ENCODE measurements at places on chromosomes 13 and 19.
A peak's percentile ranks its signal among the peaks of the same experiment; 100 is the strongest.

- H3K4me3 ChIP-seq = peak overlapping the region; percentile 90
- peaks cover 15% of the 10 kb centered on the region for H3K36me3 ChIP-seq
- peak overlapping the region; percentile 98 for H3K27ac ChIP-seq
- H3K27me3 ChIP-seq = peaks cover 21% of the 10 kb centered on the region
- no peak for DNase-seq
Measured at GRCh38 chr19:58544591-58545285, 874 bp downstream of the TRIM28 start.

DNA sequence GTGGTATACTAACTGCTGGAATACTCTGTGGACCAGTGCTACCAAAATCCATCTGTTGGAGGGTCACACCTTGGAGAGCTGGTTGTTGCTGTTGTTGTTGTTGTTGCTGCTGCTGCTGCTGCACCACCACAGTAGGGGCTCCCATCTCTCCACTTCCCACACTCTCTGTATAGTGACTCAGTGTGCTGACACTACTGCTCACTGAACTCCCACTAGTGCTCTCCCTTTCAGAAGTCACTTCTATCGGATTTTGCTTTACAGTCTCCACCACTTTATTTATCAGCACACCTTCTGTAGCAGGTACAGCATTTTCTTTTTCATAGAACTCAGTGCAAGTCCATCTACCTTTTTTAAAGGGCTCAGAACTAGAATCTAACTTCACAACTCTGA lies 1.7 kb downstream of the TSC22D1 start:
- no peak for DNase-seq
- peaks cover 2% of the 10 kb centered on the region for H3K36me3 ChIP-seq

GRCh38 chr19:13951799-13952153 lies 533 bp upstream of the DCAF15 start:
- H3K36me3 ChIP-seq = peaks cover 7% of the 10 kb centered on the region
- H3K27me3 ChIP-seq = no peaks in the 10 kb centered on the region
- H3K27ac ChIP-seq = peak overlapping the region; percentile 91
- H3K4me3 ChIP-seq = peak overlapping the region; percentile 99
- no peak for DNase-seq
- H3K4me1 ChIP-seq = peaks cover 7% of the 10 kb centered on the region

- no peak overlapping the region for H3K27ac ChIP-seq
- DNase-seq = peak; percentile 18
- no peak overlapping the region for H3K4me3 ChIP-seq
- H3K4me1 ChIP-seq = peaks cover 3% of the 10 kb centered on the region
Measured at GRCh38 chr19:53772943-53773342, 51.2 kb downstream of the NLRP12 start.

DNA sequence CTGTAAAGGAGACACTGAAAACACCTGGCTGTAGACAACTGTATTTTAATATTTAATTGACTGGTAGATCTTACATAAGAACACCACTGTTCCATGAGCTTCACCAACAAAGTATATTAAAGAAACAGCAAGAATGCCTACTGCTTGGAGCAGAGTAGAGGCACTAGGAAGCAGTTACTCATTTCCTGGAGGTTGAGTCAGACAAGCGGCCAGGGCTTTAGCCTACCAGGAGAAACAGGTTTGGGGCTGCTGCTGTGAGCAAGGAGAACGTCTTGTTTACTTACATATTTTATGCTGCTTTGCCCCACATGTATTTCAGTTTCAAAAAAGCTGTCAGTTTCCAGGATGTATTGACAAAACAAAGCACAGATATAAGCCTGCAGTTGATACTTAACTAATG lies 33.4 kb downstream of the ALG5 start:
- no peak overlapping the region for H3K4me3 ChIP-seq
- no peak overlapping the region for H3K27ac ChIP-seq
- peaks cover 25% of the 10 kb centered on the region for H3K36me3 ChIP-seq
- DNase-seq = no peak

DNA sequence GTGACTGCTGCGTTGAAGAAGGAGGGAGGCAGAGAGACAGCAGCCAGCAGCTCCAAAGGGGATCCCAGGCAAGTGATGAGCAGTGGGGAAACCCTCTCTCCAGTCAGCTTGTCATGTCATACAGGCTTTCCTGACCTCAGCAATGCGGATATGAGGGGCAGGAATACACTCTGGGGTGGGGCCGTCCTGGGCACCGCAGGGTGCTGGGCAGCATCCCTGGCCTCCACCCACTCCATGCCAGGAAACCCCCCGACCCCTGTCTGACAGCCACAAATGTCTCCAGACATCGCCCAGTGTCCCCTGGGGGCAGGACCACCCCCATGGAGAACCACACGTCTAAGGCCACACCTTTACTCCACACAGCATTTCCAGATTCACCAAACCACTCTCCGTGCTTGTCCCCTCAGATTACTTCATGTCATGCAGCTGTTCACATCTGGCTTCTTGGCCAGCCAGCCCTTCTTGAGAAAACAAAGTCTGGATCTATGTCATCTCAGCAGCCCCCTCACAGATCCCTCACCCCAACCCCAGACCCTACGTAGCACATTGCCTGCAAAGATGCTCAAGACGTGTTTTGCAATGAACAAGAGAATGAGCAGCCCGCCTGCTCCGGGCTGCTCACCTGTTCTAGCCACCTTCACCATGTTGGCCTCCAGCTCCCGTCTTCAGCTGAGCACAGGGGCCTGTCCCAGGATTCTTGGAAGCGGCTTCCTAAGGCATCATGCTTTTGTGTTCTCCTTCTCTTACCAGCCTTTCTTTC lies 46.5 kb downstream of the RFX2 start:
- peaks cover 9% of the 10 kb centered on the region for H3K4me1 ChIP-seq
- no peak for DNase-seq
- no peak overlapping the region for H3K27ac ChIP-seq
- peaks cover 8% of the 10 kb centered on the region for H3K27me3 ChIP-seq
- H3K36me3 ChIP-seq = no peaks in the 10 kb centered on the region

- H3K27me3 ChIP-seq = peaks cover 2% of the 10 kb centered on the region
- H3K36me3 ChIP-seq = no peaks in the 10 kb centered on the region
- no peak overlapping the region for H3K27ac ChIP-seq
- no peaks in the 10 kb centered on the region for H3K4me1 ChIP-seq
- DNase-seq = no peak
Measured at GRCh38 chr13:75927183-75927669, 291.1 kb downstream of the LMO7 start.

- H3K4me3 ChIP-seq = no peak overlapping the region
- DNase-seq = no peak
- no peaks in the 10 kb centered on the region for H3K27me3 ChIP-seq
- H3K36me3 ChIP-seq = peaks cover 44% of the 10 kb centered on the region
Measured at GRCh38 chr19:30029721-30030510, 87.9 kb downstream of the URI1 start.

DNA sequence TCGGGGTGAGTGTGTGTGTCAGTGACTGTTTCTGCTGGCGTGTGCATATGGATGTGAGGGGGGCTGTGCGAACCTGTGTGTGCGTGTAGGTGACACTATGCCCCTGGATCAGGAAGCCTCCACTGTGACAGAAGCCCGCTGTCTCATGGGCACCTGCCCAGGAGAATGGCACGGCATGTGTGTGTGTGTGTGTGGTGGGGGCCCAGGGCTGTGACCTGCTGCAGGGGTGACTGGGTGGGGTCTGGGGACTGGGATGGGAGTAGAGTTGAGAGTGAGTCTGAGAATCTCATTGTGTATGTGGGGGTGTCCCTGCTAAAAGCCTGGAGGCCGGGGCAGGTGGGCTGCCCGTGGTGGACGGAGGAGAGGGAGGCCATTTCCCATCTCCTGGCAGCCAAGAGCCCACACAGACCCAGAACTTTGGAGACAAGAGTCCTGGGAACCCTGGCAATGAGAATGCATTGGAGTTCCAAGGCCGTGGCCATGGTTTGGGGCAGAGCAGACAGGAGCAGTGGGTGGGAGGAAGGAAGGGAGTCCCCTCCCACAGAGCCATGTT lies 6.4 kb upstream of the TPM4 start:
- H3K27me3 ChIP-seq = no peaks in the 10 kb centered on the region
- H3K36me3 ChIP-seq = no peaks in the 10 kb centered on the region
- no peak for DNase-seq
- H3K4me1 ChIP-seq = peaks cover 13% of the 10 kb centered on the region
- peak overlapping the region; percentile 65 for H3K4me3 ChIP-seq

DNA sequence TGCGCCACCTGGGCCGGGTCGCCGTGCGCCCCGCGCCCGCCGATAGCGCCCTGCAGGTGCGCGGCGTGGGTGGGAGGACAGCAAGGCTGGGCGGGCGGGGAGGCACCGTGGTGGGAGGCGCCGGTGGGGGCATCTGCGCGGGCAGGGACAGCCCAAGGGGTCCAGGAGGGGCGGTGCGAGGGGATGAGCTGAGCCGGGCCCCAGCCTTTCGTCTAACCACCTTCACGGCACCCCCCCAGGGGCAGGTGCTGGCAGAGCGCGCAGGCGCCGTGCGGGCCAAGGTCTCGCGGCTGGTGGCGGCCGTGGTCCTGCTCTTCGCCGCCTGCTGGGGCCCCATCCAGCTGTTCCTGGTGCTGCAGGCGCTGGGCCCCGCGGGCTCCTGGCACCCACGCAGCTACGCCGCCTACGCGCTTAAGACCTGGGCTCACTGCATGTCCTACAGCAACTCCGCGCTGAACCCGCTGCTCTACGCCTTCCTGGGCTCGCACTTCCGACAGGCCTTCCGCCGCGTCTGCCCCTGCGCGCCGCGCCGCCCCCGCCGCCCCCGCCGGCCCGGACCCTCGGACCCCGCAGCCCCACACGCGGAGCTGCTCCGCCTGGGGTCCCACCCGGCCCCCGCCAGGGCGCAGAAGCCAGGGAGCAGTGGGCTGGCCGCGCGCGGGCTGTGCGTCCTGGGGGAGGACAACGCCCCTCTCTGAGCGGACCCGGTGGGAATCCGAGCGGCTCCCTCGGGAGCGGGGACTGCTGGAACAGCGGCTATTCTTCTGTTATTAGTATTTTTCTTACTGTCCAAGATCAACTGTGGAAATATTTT lies 3.1 kb downstream of the KISS1R start:
- peak; percentile 79 for DNase-seq
- H3K27me3 ChIP-seq = no peaks in the 10 kb centered on the region
- no peaks in the 10 kb centered on the region for H3K36me3 ChIP-seq
- H3K4me1 ChIP-seq = peaks cover 18% of the 10 kb centered on the region
- peak overlapping the region; percentile 85 for H3K4me3 ChIP-seq
- peak overlapping the region; percentile 65 for H3K27ac ChIP-seq

- no peak overlapping the region for H3K4me3 ChIP-seq
- no peak overlapping the region for H3K27ac ChIP-seq
- H3K27me3 ChIP-seq = peaks cover 4% of the 10 kb centered on the region
- H3K36me3 ChIP-seq = peaks cover 2% of the 10 kb centered on the region
- H3K4me1 ChIP-seq = peaks cover 11% of the 10 kb centered on the region
Measured at GRCh38 chr19:51111606-51112005, 3.4 kb upstream of the CTU1 start.

- H3K4me1 ChIP-seq = peaks cover 8% of the 10 kb centered on the region
- H3K4me3 ChIP-seq = no peak overlapping the region
- no peak overlapping the region for H3K27ac ChIP-seq
- peaks cover 30% of the 10 kb centered on the region for H3K27me3 ChIP-seq
- DNase-seq = no peak
Measured at GRCh38 chr13:44421853-44422525, 48.4 kb downstream of the SERP2 start.

DNA sequence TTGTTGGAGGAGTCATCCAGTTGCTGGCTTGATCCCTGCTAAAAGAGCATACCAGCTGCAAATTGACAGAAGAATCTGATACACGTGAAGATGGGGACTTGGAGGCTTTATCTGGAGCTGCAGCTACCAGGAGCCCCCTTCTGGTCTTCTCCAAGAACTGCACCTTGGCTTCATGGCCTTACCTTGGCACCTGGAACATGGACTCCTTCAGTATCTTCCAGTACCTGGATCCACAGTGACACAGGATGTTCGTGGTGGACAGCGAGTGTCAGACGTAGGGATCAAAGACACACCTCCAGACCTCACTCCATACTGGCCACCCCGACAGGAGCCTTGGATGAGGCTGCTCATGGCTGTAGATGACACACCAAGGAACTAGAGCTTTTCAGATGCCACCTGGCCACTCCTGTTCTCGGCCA lies 9.9 kb upstream of the ACSBG2 start:
- H3K27me3 ChIP-seq = no peaks in the 10 kb centered on the region
- H3K36me3 ChIP-seq = no peaks in the 10 kb centered on the region
- H3K4me3 ChIP-seq = no peak overlapping the region
- DNase-seq = peak; percentile 66
- peaks cover 3% of the 10 kb centered on the region for H3K4me1 ChIP-seq

GRCh38 chr19:36060430-36060829 lies 5.7 kb downstream of the WDR62 start:
- no peaks in the 10 kb centered on the region for H3K36me3 ChIP-seq
- H3K4me1 ChIP-seq = peaks cover 1% of the 10 kb centered on the region
- H3K4me3 ChIP-seq = no peak overlapping the region
- H3K27me3 ChIP-seq = no peaks in the 10 kb centered on the region
- no peak for DNase-seq

DNA sequence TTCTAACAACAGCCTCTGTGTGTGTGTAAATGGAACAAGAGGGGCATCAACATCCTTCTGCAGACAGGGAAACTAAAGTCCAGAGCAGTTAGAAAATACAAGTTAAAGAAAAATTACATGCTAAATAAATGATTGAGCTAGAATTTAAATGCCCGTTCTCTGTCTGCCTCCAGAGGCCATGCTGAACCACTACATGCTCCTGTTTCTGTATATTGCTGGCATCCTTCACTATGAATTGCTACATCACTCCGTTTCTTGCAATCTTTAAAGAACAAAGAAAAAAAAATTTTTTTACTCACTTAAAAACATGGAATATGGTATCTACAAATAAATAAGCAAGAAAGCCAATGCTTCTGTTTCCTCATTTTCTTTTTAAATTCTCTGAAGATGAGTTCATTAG lies 47.9 kb downstream of the DCT start:
- peaks cover 2% of the 10 kb centered on the region for H3K4me1 ChIP-seq
- H3K27me3 ChIP-seq = no peaks in the 10 kb centered on the region
- H3K27ac ChIP-seq = no peak overlapping the region
- no peak for DNase-seq
- no peaks in the 10 kb centered on the region for H3K36me3 ChIP-seq

GRCh38 chr13:49388091-49388635 lies 55.7 kb downstream of the CAB39L start:
- H3K4me3 ChIP-seq = no peak overlapping the region
- peaks cover 5% of the 10 kb centered on the region for H3K36me3 ChIP-seq

- H3K27me3 ChIP-seq = no peaks in the 10 kb centered on the region
- H3K36me3 ChIP-seq = no peaks in the 10 kb centered on the region
- no peak overlapping the region for H3K4me3 ChIP-seq
- DNase-seq = no peak
- H3K27ac ChIP-seq = no peak overlapping the region
Measured at GRCh38 chr13:96710166-96710862, 284.0 kb downstream of the OXGR1 start.

GRCh38 chr19:10551698-10552301 lies 8.1 kb downstream of the ATG4D start:
- peak overlapping the region; percentile 40 for H3K27ac ChIP-seq
- H3K4me3 ChIP-seq = no peak overlapping the region
- DNase-seq = no peak
- H3K36me3 ChIP-seq = peaks cover 14% of the 10 kb centered on the region
- no peaks in the 10 kb centered on the region for H3K27me3 ChIP-seq
- peaks cover 17% of the 10 kb centered on the region for H3K4me1 ChIP-seq

- DNase-seq = no peak
- H3K27me3 ChIP-seq = peaks cover 5% of the 10 kb centered on the region
- H3K27ac ChIP-seq = no peak overlapping the region
- no peaks in the 10 kb centered on the region for H3K36me3 ChIP-seq
Measured at GRCh38 chr19:29764361-29764760, 47.4 kb upstream of the CCNE1 start.

- DNase-seq = no peak
- H3K36me3 ChIP-seq = no peaks in the 10 kb centered on the region
- no peaks in the 10 kb centered on the region for H3K27me3 ChIP-seq
- H3K4me3 ChIP-seq = no peak overlapping the region
- no peaks in the 10 kb centered on the region for H3K4me1 ChIP-seq
Measured at GRCh38 chr13:59750860-59751259, 412.9 kb downstream of the DIAPH3 start.

All from memory B cell (primary cell).